ENCODE measurements at places on chromosomes 12 and 14.

- no peak for DNase-seq
Observed at GRCh38 chr12:6950811-6951540, at the start of gene PTPN6. Gene PTPN6 (plus strand): TSS chr12:6951356. CDS start chr12:6951513, 157 bp downstream.

DNA sequence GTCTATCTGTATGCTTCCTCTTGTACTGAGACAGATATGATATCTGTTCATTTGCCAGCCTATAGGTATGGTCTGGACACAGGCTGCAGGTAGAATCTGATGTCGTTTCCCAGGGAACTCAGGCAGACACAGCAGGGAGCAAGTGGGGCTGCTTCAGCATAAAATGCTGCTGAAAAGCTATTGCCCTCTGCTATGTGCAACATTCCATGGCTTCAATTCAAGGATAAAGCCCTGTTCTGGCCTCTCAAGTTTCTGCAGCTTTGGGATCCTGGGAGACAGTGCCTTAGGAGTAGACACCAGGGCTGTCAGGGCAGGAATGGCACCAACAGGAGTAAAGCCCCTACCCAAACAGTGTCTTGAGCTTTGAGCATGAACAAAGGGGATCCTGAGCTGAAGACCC is 173.5 kb downstream of the SLC41A2 start:
- DNase-seq: peak; percentile 12

- DNase-seq: no peak
Observed at GRCh38 chr12:113674996-113675395, 203.3 kb upstream of the LHX5 start.

GRCh38 chr12:6208130-6208529 is 7.9 kb downstream of the CD9 start:
- DNase-seq: no peak

DNA sequence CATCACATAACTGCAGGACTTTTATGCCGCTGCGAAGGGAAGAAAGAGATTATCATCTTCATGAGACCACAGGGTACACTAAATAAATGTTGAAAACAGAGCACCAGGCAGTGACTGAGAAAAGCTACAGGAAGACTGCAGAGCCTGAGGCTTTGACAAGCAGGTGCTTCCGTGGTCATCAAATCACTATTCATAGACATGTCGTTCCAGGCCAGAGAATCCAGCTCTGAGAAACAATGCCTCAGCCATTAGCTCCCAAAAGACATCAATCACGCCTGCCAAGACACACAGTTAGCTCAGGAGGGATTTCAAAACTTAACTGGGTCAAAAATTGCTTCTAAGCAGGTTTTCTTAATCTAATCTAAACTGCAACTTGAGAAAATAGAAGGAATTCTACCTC is 47.2 kb upstream of the GARIN6 start:
- DNase-seq: no peak

DNA sequence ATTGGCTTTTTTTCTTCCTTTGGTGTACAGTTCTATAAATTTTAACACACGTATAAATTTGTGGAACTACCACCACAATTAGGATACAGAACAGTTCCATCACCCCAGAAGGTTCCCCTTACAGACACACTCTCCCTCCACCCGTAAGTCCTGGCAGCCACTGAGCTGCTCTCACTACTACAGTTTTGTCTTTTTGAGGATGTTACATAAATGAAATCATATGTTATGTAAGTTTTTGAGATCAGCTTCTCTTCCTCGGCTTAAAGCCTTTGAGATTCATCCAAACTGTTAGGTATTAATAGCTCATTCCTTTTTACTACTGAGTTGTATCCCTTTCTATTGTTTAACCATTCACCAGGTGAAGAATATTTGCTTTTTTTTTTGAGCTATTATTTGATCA is 74.3 kb upstream of the SLC24A4 start:
- DNase-seq: no peak

DNA sequence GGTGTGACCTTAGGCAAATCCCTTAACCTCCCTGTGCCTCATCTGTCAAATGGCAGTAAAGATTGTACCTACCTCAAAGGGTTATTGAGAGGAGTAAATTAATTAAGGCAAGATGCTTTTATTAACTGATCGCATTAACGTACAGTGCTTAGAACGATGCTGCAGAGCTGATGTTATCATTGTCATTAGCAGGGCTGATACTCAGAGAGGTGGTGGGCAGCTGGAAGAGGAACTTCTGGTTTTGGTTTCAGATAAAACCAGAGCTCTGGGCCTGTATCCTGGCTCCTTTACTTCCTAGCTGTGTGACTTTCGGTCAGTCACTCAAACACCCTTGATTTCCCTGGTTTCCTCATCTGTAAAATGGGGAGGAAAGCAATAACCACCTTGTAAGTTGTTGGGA is 55.1 kb downstream of the CALM1 start:
- DNase-seq: no peak

- DNase-seq: peak; percentile 29
Observed at GRCh38 chr12:31702047-31702446, 26.8 kb downstream of the AMN1 start.

DNA sequence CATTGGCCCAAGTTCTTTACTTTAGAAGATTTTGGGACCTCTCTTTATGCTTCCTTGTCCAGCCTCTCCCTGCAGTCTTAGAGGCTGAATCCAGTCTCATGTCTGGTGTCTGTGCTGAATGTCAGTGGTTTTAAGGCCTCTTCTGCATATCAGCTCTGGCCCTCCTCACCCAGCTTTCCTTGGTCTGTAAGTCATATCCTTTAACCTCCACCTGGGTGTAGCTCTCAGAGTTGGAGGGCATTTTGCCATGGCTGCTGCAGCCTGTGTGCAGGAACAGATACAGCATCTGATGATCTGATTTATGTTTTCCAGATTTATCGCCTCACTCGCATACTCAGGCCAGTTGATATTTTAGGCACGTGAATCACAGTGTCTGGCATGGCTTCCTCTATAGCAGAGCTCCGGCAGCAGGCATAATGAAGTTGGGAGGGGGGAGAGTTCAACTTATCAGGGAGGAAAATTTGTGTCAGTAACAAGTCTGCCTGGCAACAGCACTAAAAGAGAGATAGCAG is 335.0 kb downstream of the PCNX1 start:
- peak; percentile 97 for DNase-seq

GRCh38 chr14:98957211-98958047 is 314.6 kb downstream of the BCL11B start:
- no peak for DNase-seq

DNA sequence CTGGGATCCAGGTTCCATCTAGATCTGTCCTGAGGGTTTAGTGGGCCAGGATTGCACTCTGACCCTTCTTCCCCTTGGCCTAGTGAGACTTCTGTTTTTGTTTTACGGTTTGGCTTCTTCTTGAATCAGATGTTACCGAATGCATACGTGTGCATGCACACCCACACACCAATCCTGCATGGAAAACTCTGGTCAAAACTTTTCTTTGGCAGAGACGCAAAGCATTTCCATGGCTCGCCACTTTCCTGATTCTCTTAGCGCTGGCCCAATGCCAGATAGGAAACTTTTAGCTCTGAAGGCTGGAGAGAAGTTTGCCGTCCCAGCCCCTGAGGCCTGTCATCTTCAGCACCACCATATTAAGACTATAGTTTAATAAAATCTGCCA is 67.4 kb upstream of the ACTN1 start:
- DNase-seq: peak; percentile 58

DNA sequence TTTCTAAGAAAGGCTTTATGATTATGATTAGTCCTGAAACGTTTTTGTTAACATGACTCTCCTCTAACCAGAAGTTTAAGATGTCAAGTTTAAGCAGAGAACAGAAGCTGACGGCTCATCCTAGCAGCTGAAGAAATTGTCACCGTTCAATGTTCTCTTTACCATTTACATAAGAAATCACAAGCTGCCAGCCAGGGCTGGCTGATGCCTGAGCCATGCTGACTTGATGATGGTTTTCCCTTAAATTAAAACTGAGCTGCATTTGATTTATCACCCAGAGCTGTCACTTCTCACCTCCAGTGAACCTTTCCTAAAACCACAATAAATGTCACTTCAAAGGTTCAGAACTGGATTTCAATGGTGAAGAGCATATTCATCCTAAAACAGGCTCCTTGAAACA is 153.6 kb downstream of the KTN1 start:
- no peak for DNase-seq

DNA sequence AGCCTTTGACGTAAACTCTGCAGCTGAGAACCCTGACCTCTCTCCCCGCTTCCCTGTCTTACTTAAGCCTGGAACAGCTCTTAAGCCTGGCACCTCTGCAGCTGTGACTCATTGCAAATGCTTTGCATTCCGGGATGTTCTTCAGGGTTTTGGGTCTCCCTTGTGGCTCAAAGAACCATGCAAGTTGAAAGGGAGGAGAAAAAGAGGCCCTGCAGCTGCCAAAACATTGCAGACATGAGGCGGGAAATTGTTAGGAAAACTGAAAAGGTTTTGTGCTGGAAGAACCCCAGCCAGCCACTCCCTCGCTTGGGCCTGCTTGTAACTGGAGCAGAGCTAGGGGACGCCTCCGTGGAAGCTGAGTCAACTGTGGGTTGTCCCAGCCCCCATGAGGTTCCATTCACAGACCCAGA is 60.2 kb upstream of the FERMT2 start:
- peak; percentile 99 for DNase-seq

- DNase-seq: peak; percentile 96
Observed at GRCh38 chr12:88310069-88310468, 168.0 kb downstream of the TMTC3 start.

DNA sequence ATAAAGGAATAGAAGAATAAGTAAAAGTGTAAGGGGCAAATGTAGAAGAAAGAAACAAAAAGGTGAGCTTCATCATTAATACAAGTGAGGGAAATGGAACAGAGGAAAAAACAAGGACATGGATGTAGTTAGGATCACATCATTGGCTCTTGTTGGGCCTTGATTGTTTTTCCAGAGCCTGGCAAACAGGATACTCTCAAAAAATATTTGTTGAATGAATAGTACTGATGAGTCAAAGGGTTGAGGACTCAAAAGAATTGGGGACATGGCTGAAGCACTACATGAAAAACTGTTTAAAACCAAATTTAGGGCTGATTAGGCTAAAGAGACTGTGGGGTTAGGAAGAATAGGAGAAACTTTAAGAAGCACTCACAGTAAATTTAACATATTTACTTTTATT is 11.4 kb upstream of the SRP54 start:
- DNase-seq: peak; percentile 73

DNA sequence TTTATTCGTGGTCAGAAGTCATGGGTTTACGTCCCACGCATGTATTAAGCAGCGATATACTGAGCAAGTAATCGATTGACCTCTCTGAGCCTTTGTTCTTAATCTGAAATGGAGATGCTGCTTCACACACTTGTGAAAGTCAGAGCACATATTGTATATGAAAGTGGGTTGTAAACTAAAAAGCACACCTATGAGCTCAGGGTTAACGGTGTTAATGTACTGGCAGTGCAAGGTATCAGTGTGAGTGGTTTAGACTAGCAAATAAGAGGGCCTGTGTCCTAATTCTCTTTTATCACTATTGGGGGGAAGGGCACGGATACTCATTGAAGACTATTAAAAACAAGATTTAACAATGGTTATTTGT is 676 bp downstream of the MRPL42 start:
- no peak for DNase-seq

GRCh38 chr14:103688906-103689902 is 26.0 kb downstream of the XRCC3 start:
- peak; percentile 78 for DNase-seq

GRCh38 chr14:61099216-61099835 is 118.3 kb downstream of the SLC38A6 start:
- DNase-seq: peak; percentile 51
